Transverse colon (tissue), 4 donors: ENCODE measurements at places on chromosomes 12 and 14. TPM values are rescaled to one million over a fixed set of nuclear protein-coding genes. Genes with fewer than 3 reads are reported as not detected.

The KLRK1 gene
- total RNA-seq: not detected

The RGS6 gene
- 0.48 TPM for total RNA-seq

The STXBP6 gene
- total RNA-seq: 10.5 TPM

The RIPK3 gene
- 19.3 TPM for total RNA-seq

The CELA1 gene
- total RNA-seq: not detected

The RERG gene
- 12.6 TPM for total RNA-seq

GRCh38 chr12:66742508-66743367 lies 63.9 kb upstream of the GRIP1 start:
- DNase-seq: no peak
- no peaks in the 10 kb centered on the region for H3K4me1 ChIP-seq
- no peaks in the 10 kb centered on the region for H3K27me3 ChIP-seq
- H3K27ac ChIP-seq: no peak overlapping the region
- H3K4me3 ChIP-seq: no peak overlapping the region

GRCh38 chr12:41459906-41460214 lies 271.7 kb downstream of the PDZRN4 start:
- DNase-seq: no peak
- no peak overlapping the region for H3K27ac ChIP-seq
- H3K36me3 ChIP-seq: no peaks in the 10 kb centered on the region
- H3K27me3 ChIP-seq: no peaks in the 10 kb centered on the region
- H3K4me3 ChIP-seq: no peak overlapping the region
- H3K4me1 ChIP-seq: no peaks in the 10 kb centered on the region

DNA sequence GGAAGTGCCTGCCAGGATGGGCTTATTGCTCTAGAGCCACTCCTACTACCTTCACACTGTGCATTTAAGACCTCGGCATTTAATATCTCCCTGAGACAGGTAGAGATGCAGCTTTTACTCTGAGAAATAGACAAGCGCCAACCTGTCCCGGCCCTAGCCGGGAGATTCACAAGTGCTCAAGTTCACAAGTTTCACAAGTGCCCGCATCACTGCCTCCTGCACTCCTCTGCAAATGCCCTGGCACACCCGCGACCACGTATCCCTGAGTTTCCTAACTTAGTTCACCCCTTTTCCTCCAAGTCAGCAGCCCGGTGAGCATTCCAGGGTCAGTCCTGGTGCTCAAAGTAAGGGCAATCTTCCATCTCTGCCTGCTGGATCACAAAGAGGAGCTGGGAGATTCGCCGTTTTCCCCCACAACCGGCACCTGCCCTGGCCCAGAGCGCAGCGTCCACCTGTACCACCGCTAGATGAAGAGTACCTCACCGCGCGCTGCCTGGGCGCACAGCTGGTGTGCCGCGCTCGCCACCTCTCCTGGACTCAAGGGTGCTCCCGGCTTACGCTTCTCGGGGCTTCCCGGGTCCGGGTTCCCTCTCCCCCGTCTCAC lies 5.0 kb upstream of the SLC38A4 start:
- peaks cover 18% of the 10 kb centered on the region for H3K4me1 ChIP-seq
- no peak overlapping the region for H3K27ac ChIP-seq
- peak; percentile 25 for DNase-seq
- no peaks in the 10 kb centered on the region for H3K36me3 ChIP-seq
- no peak overlapping the region for H3K4me3 ChIP-seq
- peaks cover 64% of the 10 kb centered on the region for H3K27me3 ChIP-seq

DNA sequence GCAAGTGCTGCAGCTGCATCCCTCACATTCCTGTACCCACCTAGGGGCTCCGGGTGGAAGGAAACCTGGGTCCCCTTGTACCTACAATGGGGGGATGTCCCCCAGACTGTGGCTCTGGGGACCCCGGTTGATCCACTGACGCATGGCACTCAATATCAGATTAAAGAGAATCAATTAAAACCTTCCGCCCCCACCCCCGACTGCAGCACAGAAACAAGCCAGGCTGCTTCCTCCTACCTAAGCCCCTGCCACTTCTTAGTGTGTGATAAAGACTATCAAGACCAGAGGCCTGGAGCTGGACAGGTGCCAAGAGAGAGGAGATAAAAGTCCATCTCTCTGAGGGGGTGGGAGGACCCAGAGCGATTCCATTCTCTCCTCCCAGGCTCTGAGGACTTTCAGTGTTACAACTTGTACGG lies 28.2 kb upstream of the RPLP0 start:
- no peaks in the 10 kb centered on the region for H3K27me3 ChIP-seq
- H3K36me3 ChIP-seq: no peaks in the 10 kb centered on the region
- peaks cover 98% of the 10 kb centered on the region for H3K4me1 ChIP-seq
- H3K4me3 ChIP-seq: no peak overlapping the region

DNA sequence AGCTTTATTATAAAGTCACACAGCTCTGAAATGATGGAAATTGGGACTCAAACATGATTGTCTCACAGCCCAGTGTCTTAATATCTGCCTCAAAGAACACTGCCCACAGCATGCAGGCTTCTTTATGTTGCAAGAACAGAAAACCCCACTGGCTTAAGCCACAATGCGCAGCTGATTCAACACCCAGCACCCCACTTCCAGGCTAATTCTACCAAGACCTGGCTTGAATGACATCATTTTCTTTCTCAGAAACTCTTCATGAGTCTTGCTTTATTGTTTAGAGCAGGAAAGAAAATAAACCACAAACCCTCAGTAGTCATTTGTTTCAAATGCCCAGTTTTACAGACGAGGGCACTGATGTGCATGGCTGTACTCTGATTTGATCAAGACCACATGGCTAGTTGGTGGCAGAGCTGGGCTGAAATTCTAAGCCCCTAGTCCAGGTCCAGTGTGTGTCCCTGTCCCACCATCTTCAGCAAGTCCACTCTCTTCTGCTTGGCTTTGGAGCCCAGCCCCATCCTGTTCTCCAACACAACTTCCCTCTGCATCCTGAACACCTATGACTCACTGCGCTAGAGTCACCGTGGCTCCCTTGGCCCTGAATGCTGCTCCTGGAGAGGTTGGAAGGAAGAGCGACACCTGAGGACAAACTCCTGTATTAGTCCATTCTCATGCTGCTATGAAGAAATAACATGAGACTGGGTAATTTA lies 50.3 kb upstream of the SRSF5 start:
- H3K36me3 ChIP-seq: no peaks in the 10 kb centered on the region
- DNase-seq: peak; percentile 28
- H3K4me1 ChIP-seq: peaks cover 30% of the 10 kb centered on the region
- no peaks in the 10 kb centered on the region for H3K27me3 ChIP-seq

GRCh38 chr12:31210541-31210940 lies 115.4 kb downstream of the SINHCAF start:
- no peak overlapping the region for H3K4me3 ChIP-seq
- H3K27ac ChIP-seq: no peak overlapping the region
- DNase-seq: no peak
- H3K36me3 ChIP-seq: no peaks in the 10 kb centered on the region
- H3K4me1 ChIP-seq: no peaks in the 10 kb centered on the region
